ENCODE measurements at places on chromosomes 1 and 21.
A peak's percentile ranks its signal among the peaks of the same experiment; 100 is the strongest.

DNA sequence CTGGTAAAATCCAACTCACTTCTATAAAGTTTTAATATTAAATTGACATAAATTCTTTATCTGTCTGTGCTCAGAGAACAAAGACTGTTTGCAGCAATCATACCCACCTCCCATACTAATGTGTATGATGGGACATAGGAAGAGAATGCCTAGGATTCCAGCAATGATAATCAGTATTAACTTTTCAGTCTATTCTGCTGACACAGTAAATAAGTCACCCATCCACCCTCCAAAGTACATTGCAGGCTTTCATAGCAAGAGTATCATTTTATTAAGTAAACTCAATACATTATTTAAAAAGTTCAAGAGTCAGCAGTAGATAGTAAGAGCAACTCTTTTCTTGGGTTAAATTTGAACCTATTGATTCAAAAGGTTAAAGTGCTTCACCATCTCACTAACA, 8.8 kb downstream of the RBM34 start:
- DNase-seq: no peak

- peak; percentile 82 for DNase-seq
Measured at GRCh38 chr1:76302711-76303339, 228.3 kb downstream of the ST6GALNAC3 start.

GRCh38 chr21:37224861-37225839, 42.0 kb downstream of the VPS26C start:
- DNase-seq: no peak

DNA sequence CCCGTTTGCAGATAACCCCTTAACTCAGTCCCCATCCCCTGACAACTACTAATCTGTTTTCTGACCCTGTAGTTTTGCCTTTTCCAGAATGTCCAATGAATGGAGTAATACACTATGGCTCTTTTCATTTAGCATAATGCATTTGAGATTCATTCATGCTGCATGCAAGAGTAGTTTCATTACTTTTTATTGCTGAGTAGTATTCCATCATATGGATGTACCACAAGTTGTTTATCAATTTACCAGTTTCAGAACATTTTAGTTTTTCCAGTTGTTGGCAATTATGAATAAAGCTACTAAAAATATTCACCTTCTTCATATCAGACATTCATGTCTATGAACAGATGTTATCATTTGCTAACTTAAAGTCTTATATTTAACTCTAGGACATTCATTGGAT, 45.3 kb downstream of the STXBP3 start:
- no peak for DNase-seq

All from NCI-H345 (cell line).